ENCODE measurements at places on chromosomes 1 and 21. TPM values are rescaled to one million over a fixed set of nuclear protein-coding genes. Genes with fewer than 3 reads are reported as not detected.
A peak's percentile ranks its signal among the peaks of the same experiment; 100 is the strongest.

DNA sequence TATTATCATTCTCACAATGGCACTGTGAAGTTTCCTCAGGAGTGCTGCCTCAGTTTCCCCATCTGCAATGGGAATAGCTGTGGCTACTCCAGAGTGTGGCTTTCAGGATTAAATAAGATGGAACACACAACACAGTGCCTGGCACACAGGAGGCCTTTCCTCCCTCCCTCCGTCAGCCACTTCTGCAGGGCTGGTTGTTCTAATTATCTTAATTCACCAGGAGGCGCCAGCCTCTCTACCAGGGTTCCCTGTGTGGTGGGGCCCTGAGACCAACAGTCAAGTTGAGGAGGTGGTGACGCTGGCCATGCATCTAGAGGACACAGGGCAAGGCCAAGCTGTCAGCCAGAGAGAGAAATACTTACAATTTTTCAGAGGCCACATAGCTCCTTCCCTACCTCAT lies 6.3 kb upstream of the FOXO6 start:
- DNase-seq = no peak

DNA sequence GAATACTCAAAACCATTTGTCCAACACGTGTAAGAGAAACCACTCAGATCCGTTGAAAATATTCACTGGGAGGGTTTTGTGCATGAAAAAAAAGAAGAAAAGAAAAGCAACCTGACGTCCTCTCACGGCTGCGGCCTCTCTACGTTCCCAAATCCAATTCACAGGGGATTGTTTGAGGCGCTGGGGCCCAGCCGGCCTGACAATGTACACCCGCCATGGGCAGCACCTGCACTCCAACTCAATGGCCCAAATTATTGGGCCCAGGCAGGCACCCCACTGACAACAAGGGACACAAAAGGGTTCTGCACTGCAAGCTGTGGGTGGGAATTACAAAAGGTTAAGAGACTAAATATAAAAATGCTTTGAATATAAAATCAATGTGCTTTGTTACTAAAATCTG lies 41.5 kb downstream of the MORN1 start:
- no peak for DNase-seq

PFDN2 gene
- 70.5 TPM for total RNA-seq

- no peak for DNase-seq
Observed at GRCh38 chr1:81715391-81715790, 85.3 kb upstream of the ADGRL2 start.

- DNase-seq = no peak
Observed at GRCh38 chr1:162110910-162111309, 41.4 kb downstream of the NOS1AP start.

- no peak for DNase-seq
Observed at GRCh38 chr21:33696465-33696864, 54.2 kb downstream of the ITSN1 start.

DNA sequence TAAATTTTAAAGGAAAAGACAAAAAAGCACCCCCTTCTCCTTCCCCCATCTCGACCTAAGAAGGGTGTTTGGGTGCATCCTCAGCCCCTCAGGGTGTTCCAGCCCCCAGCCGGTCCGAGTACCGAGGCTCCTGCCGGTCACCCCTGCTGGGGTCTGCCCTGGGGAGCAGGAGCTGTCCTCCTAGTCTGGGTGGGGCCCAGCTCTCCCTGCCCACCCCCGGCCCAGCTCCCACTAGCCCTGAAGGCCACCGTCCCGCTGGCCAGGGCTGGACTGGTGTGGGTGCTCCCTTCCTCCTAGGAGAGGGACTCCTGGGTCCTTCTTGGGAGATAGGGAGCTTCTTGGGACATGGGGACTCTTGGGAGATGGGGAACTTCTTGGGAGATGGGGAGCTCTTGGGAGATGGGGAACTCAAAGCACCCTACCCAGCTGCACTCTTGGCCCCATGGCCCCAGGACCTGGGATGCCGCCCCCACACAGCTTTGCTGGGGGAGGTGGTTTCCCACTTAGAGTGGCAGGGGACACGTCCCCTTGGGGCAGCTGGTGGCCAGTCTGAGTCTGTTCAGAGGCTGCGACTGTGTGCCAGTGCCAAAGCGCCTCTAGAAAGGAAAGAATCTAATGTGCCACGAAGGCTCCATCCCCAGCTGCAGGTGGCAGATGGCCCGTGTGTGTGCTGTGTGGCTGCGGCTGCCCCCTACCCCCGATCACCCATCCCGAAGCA lies 44.5 kb downstream of the MORN1 start:
- DNase-seq = no peak

DNA sequence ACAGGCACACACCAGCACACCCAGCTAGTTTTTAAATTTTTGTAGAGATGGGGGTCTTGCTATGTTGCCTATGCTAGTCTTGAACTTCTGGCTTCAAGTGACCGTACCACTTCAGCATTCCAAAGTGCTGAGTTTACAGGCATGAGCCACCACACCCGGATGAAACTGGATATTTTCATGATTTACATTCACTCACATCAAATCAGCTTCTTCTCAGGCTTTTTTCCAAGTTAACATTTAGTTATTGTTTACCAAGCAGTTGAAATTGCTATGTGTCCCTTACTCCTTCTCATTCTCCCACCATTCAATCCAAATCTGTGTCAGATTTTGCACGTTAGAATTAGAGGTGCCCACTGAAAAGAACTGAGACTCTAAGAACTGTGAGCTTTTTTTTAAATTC lies 18.4 kb downstream of the RIT1 start:
- no peak for DNase-seq

C1orf94 gene
- total RNA-seq = not detected

DNA sequence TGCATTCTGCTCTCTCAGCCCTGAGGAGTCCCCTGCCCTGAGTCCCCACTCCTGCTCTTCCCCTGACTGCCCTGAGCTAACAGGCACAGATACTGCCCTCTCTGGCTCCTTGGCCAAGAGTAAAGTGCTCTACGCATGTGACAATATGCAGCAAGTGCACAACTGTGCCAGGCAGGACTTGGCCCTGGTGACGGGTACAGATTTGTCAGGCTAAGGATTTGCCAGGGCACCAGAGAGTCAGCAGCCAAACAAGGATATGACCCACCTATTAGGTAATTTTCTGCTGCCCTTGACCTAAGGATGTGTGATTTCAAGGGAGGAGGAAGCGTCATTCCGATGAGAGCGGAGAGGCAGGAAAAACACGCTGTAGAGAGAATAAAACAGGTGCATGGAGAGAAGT lies 339.0 kb downstream of the PTPRU start:
- DNase-seq = no peak

CDK11B gene
- total RNA-seq = 87.2 TPM

DNA sequence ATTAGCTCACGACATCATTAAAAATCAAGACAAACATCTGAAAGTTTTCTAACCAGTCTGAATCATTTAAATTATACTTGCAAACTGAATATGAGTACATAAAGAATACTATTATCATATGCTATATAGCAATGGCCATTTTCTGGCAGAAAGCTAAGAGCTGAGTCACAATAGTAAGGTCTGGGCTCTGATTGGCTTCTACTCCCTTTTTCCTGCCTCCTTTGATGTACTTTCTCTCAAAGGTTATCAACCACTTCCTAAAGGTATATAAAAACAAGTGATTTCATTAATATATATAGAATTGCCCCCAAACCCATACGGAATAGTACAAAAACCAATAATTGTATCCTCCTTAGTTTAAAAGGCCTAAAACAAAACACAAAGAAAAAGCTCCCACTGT lies 7.0 kb downstream of the KCNA3 start:
- no peak for DNase-seq

LRRN2 gene
- 32.9 TPM for total RNA-seq

DNA sequence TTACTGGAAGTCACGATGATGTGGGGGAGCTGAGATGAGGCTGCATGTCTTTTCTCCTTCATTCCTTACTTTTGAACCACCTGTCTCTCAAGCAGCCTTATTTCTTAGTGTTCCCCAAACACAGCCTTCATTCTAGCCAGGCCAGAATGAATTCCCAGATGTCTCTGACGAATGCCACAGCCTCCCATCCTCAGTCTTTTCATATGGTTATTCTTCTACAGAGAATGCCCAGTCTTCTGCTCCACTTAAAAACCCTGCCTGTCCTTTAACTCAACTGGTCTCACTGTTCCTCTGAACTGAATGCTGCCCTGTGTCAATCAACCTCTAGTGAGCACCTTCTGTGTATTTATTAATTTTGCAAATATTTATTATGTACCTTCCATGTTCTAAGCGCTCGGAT lies 156.2 kb downstream of the PLA2G4A start:
- DNase-seq = no peak

- no peak for DNase-seq
Observed at GRCh38 chr1:30919025-30919881, 10.7 kb upstream of the SDC3 start.

DNA sequence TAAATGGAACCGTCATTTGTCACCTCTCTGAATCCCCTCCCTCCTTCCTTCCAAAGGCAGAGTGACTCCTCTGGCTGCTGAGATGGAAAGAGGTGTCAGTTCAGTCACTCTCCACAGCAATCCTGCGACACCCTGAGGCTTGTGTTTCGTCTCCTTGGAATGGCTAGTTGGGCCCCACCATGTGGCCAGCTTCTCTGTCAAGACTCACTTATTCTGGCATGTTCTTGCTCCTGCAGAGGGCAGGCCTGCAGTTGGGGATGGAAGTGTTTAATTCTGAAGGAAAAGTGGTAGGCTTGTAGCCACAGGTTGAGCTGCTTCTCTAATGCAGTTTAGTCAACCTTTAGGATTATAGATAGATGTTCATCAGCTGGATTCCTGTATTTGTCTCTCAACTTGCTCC lies 149.6 kb downstream of the LMO4 start:
- DNase-seq = peak; percentile 14

DNA sequence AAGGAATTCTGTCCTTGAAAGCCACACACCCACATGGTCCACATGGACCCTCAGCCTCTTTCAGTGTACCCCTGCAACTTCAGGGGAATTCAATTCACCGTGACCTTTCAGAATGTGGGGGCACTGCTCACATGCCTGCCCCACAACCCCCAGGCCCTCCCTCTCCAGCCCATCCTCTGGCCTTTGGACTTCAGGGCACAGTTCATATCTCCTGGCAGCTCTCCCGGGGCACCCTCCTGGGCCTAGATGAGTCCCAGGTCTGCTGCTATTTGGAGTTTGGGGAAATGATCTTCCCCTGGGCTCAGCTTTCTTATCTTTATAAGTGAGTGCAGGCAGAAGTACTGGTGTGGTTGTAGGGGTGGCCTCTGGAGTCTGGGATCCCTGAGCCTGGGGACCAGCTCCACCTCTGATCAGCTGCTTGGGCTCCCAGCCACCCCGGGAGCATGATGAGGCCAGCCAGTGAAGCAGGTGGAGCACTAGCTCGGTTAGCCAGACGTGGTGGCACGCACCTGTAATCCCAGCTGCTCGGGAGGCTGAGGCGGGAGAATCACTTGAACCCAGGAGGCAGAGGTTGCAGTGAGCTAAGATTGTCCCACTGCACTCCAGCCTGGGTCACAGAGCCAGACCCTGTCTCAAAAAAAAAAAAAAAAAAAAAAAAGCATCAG lies 15.8 kb downstream of the C1orf167 start:
- no peak for DNase-seq

PLEKHN1 gene
- total RNA-seq = not detected

BATF3 gene
- 0.64 TPM for total RNA-seq

SPRR2B gene
- total RNA-seq = not detected

GRCh38 chr1:62064829-62065407 lies 129.7 kb upstream of the L1TD1 start:
- no peak for DNase-seq
